ENCODE measurements at places on chromosomes 3 and 15.

GRCh38 chr3:171980578-171981270 is 58.7 kb upstream of the FNDC3B start:
- no peak for DNase-seq

GRCh38 chr15:81886591-81886990 is 159.2 kb downstream of the MEX3B start:
- no peak for DNase-seq

DNA sequence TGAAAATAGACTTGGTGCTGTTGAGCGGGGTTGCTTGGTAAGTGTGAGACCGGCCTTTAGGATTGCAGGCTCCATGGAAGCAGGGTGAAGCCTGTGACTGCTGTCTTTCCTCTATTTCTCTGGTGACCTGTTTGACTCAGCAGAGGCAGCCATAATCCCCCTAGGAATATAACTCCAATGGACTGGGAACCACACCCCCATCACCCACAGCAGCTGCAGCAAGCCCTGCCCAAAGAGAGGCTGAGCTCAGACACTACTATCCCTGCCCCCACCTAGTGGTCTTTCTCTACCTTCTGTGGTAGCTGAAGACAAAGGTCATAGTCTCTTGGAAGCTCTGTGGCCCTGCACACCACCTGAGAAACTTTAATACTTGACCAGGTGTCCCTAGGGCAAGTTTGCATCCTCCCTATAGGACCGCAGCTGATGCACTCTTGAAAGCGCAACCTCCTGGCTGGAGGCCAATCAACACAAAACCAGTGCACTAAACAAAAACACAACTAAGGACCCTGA is 133.6 kb upstream of the MRPL3 start:
- DNase-seq = no peak

- DNase-seq = no peak
These were observed 54.0 kb downstream of the B3GNT5 start for GRCh38 chr3:183306798-183307671.

DNA sequence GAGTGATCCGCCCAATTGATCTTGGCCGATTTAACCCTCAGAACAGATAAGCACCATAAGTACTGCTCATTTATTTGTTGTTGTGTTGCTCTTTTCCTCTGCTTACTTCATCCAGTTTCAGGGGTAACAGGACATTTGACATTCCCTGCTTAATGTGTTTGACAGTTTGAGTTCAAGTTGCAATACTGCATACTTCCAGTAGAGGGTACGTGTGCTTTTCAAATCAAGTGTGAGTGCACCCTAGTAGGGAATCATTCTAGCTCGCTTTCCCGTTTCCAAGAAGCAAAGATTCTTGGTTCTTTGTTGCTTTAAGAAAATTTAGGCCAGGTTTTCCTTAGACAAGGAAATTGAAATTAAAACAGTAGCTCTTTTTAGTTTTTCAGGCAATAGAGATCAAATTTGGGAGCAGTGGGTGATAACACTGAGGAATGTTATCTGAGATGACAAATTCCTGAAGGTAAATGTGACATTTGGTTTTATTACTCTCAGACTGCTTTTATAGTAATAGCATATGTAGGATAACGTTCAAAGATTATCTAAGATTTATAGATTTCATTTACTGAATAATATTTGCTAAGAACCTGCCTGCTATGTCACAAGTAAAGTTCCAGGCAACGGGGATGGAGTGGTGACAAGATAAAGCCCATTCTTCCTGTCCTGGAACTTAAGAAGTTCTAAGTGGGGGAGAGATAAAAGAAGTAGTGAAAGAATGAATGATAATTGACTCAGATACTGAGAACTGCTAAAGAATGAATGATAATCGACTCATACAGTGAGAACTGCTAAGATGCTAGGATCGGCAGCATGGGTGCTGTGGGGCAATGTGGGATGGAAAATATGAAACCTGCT is 73.3 kb downstream of the SYNPR start:
- no peak for DNase-seq

- DNase-seq = no peak
These were observed 2.6 kb upstream of the SLC9A9 start for GRCh38 chr3:143850877-143851276.

- DNase-seq = no peak
These were observed 291.0 kb downstream of the CLSTN2 start for GRCh38 chr3:140225996-140226395.

Measured in activated CD8-positive, alpha-beta memory T cell treated with anti-CD3 and anti-CD28 coated beads for 1 hour (primary cell).